Mucosa of gallbladder (tissue), 1 donor: ENCODE measurements at places on chromosomes 1 and 21. TPM values are rescaled to one million over a fixed set of nuclear protein-coding genes. Genes with fewer than 3 reads are reported as not detected.

DNA sequence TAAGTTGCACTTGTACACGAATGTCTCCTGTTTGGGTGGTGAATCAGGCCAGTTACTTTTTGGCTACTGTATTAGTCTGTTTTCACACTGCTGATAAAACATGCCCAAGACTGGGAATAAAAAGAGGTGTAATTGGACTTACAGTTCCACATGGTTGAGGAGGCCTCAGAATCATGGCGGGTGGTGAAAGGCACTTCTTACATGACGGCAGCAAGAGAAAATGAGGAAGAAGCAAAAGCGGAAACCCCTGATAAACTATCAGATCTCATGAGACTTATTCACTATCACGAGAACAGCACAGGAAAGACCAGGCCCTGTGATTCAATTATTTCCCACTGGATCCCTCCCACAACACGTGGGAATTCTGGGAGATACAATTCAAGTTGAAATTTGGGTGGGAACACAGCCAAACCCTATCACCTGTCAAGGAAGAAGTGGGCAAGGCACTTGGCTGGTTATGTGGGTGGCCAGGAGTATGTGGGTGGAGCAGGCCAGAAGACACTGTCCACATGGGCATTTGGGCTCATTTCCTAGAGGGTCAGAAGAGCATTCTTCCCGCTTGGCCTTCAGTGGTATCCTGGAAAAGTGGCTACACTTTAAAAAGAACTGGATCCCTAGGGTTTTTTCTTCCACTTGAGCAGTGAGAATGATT lies 228.8 kb downstream of the HHAT start:
- DNase-seq, result no peak

Gene ANKRD65
- total RNA-seq, result 10.1 TPM

Gene POLR3C
- total RNA-seq, result 22.4 TPM

GRCh38 chr1:60130703-60131102 lies 57.1 kb upstream of the C1orf87 start:
- DNase-seq, result no peak
